ENCODE measurements at places on chromosomes 5 and 9. TPM values are rescaled to one million over a fixed set of nuclear protein-coding genes. Genes with fewer than 3 reads are reported as not detected.

DNA sequence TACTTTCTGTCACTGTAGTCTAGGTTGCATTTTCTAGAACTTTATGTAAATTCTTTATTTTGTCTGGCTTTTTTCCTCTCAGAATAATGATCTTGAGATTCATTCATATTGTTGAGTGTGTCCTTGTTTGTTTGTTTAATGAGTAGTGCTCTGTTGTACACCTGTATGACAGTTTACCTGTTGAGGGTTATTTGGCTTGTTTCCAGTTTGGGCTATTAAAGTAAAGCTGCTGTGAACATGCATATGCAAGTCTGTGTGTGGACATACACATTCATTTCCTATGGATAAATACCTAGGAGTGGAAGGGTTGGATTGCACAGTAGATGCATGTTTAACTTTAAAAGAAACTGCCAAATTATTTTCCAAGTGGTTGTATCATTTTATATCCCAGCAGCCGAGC is 30.4 kb downstream of the MVB12B start:
- no peak for DNase-seq

GRCh38 chr5:527646-528628 is 3.7 kb upstream of the SLC9A3 start:
- no peak for DNase-seq

DNA sequence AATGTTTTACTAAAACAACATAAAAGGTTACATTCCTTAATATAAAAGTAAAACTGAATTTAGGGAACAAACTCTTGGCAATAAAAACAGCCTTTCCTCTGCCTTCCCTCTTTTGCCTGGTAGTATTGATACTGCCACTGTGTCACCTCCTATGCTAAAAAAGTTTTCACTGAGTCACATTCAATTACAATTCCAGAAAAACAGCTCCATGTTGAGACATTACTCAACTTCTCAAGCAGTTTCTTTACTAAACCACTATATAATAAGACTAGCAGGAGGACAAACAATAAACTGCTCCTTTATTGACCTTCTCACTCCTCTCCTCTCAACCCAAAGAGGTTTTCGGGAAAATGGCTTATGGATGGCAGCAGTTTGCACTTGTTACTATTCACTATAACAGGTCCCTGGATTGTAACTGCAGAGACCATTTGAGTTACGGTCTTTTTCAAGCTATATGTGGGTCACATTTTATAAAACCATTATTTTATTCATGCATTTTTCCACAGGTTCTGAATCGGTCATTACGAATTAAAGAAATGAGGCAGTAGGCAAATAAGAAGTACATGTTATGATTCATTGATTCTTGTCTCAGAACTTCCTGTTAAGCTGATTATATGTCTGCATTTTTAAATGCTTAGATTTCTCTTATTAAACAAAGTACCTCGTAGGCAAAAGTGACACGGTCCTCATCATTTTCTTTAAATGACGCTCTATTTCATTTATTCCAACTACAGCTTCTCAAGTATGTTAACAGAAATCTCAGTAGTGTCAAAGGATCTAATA is 2.1 kb downstream of the ZDHHC21 start:
- DNase-seq = no peak

DNA sequence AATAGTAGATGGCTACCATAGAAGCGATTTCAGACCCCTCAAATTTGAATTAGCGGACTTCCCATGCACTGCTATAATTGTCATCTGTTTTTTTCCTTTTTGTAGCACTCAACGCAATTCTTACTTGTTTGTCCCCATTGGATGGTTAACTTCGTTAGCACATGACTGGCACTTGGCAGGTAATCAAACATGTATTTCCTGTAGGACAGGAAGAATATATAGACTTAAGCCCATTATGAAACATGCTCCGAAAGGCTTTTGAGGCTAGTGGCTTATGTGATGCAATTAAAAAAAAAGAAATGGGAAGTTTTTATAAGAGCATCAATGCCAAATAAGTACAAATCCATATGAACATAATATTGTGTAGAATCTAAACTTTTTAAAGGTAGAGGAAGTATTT is 301.2 kb downstream of the PSAT1 start:
- no peak for DNase-seq

DNA sequence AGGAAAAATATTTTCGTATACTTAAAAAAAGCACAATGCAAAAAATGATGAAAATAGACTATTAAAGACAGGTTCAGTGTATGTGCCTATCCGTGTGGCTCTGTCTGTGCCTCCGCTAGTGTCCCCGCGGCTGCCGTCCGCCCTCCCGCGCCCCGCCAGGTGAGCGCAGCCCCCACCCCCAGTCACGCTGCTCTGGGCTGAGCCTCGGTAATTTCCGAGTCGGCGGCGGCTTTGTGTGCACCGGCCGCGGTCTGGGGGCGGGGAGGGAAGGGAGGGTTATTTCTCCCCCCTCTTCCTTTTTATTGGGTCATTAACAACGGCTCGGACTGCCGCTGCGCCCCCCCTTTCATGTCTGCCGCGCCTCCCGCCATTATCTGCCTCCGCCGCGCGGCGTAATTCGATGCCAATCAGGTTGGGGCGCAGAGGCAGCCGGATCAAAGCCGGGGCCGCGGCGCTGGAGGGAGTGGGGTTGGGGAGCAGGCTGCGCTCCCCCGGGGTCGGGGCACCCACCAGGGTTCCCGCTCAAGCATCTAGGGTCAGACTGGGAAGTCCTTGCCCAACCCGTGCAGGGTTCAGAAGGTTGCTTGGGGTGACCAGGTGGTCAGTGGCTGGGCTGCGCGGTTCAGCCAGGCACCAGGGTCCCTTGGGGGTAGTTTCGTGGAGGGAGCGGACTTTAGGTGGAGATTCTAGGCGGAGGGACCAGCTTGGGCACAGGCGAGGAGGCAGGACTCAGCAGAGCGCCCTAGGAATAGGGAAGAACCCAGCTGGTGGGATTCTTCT is 39.5 kb upstream of the PSD2 start:
- peak; percentile 53 for DNase-seq

GRCh38 chr5:149310947-149311658 is 34.2 kb upstream of the GRPEL2 start:
- DNase-seq = no peak

Gene SPAAR
- total RNA-seq = not detected

Gene FOXD4L3
- not detected for total RNA-seq

DNA sequence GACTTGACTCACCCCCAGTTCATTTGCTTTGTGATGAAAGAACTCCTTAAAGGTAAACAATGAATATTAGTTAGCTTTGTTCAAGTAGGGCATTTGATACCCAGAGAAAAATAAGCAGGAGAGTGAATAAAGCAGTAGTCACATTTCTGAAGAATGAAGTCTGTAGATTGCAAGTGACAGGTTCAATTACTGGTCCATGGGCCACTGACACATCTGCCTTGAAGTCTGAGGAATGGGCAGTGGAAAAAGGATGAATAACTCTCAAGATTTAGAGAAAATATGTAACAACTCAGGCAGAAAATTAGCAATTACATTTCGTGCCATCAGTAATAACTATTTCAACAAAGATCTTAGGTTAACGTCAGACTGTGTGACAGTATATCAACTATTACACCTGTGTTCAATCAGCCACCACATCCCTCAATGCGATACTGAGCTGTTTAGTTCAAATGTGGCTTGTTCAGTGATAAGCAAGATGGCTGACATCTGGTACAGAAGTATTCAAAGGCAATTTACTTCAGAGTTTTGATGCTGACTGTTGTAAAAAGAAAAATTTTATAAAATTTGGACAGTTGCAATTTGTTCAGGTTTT is 1890.7 kb upstream of the NUDT12 start:
- no peak for DNase-seq

DNA sequence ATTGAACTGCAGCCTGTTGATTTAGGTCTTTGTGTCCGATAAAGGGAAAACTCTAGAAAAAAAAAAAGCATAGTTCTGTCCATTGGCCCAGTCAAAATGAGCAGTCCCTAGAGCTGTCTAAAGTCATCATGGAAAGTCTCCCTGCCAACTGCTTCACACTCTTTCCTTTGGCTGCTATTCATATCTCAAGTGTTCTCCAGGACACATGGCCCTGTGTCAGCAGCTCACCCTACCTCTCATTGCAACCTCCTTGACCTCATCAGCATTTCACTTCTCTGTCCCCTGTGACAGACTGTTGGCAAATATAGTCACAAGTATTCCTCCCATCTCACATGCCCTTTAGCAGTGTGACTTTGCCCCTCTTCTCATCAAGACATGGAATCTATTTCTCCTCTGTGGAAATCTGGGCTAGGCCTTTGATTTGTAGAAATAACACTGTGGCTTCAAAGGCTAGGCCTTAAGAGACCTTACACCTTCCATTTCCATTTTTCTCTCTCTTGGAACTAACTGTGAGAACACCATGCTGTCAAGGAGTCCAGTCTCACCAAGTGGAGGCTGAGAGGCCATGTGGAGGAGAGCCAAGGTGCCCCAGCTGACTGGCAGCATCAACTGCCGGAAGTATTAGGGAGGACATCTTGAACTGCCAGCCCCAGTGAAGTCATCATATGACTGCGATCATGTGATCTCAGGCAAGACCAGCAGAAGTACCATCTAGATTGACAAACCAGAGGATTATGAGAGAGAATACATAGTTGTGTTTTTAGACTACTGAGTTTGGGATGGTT is 149.4 kb upstream of the TARS1 start:
- DNase-seq = no peak

DNA sequence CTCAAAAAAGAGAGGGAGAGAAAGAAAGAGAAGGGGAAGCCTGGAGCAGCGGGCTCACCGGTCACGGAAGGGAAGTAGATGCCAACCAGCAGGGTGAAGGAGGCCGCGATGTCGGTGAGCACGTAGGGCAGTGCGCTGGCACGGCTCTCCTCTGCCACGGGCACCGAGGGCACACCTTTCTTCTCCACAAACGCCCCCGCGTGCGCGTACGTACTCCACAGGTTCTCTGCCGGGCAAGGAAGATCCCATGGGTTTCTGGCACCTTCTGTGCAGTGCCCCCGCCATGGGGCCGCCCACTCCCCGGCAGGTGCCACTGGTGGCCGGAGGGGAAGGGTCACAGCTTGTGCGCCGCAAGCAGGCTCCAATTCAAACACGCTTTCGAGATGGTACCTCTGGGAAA is 30.3 kb downstream of the SLC12A7 start:
- no peak for DNase-seq

Gene CTXN3
- not detected for total RNA-seq

DNA sequence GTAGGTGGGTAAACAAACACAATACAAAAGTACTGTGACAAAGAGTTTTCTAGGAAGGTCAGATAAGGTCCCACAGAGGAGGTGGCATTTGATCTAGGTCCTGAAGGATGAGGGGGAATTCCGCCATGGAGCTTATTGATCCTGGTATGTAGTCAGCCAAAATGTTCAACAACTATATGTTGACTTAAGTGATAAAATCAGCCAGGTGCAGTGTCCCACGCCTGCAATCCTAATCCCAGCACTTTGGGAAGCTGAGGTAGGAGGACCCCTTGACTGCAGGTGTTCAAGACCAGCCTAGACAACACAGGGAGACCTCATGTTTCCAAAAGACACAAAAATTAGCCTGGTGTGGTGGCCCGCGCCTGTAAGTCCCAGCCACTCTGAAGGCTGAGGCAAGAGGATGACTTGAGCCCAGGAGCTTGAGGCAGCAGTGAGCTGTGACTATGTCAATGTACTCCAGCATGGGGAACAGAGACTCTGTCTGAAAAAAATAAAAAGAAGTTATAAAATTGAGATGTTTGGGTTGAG is 46.4 kb upstream of the PLIN2 start:
- DNase-seq = no peak

DNA sequence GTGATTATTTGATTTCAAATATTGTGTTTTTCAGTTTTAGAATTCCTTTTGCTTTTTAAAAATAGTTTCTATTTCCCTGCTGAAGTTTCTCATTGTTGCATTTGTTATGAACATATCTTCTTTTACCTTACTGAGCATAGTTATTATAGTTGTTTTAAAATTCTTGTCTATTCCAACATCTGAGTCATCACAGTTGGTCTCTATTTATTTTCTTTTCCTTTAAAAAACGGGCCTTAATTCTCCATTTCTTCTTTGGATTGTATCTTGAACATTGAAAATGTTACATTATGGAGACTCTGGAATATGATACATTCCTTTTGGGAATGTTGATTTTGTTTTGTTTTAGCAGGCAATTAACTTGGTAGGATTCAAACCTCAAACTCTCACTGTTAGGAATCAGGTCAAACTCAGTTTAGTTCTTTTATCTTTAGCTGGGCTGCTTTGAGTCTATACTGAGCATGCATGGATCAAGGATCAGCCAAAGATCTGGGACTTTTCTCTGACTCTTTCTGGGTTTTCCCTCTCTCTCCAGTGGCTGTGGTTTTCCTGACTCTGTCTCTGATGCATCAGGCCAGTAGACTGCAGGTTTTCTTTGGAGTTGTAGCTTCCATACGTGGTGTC is 70.3 kb downstream of the TEK start:
- DNase-seq = no peak

GRCh38 chr5:167152561-167152960 is 1138.9 kb upstream of the WWC1 start:
- no peak for DNase-seq

- no peak for DNase-seq
Measured at GRCh38 chr9:73577848-73578247, 426.2 kb downstream of the ANXA1 start.

DNA sequence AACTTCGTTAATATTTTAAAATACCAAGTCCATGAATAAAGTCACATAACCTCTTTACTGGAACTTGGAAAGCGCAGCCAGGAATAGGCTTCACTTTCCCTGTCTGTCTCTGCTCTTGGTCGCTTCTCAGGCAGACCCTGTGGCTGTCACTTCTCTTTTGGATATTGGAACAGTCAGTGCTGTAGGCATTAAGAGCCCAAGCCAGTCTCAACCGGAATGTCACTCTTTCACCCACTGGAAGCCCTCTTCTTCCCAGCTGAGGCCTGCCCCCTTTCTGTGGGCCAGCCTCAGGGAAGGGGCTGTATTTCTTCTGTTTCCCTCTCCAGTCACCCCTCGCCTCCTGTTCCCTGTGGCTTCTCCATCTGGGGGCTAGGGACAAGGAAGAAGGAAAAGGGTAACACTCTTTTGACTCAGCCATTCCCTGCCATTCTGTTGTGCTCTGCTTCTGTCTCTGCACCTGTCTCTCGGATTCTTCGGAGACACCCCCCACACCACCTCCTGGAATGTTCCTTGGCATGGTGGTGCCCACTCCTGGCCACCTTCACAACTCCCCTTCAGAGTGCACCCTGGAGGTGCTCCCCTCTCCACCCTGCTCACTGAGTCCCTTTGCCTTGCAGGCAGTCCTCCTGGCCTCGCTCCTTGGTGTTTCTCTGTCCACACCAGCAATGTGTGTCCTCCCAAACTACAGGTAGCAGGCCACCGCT is 103.4 kb downstream of the TRIO start:
- DNase-seq = no peak

- DNase-seq = no peak
Measured at GRCh38 chr5:44914221-44914620, 105.5 kb downstream of the MRPS30 start.

DNA sequence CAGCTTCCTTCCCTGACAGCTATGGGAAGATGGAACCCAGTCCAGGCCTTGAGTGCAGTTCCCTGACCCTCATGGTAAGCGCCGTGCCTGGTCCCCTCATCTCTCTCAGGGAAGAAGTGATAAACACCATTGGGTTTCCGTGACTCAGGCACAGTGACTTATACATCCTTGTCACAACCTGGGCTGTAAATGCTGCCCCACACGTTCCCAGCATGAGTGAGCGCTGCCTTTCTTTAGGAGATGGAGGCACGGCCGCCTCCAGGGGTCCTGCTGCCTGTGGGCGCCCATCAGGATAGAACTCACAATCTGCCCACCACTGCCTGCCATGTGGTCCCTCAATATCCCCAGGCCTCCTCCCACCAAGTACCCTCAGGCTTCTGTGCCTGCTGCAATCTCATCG is 8.3 kb upstream of the NKD2 start:
- no peak for DNase-seq
